ENCODE measurements at places on chromosomes 12 and 14. TPM values are rescaled to one million over a fixed set of nuclear protein-coding genes. Genes with fewer than 3 reads are reported as not detected.

The TMBIM4 gene
- total RNA-seq = 115 TPM

- no peak for DNase-seq
These were observed 115.2 kb upstream of the PELI2 start for GRCh38 chr14:56002876-56003625.

- DNase-seq = peak; percentile 52
These were observed 20.5 kb downstream of the RAP1B start for GRCh38 chr12:68631227-68631626.

The INSM2 gene
- not detected for total RNA-seq

The CATSPERB gene
- not detected for total RNA-seq

The TMEM121 gene
- 6.7 TPM for total RNA-seq

DNA sequence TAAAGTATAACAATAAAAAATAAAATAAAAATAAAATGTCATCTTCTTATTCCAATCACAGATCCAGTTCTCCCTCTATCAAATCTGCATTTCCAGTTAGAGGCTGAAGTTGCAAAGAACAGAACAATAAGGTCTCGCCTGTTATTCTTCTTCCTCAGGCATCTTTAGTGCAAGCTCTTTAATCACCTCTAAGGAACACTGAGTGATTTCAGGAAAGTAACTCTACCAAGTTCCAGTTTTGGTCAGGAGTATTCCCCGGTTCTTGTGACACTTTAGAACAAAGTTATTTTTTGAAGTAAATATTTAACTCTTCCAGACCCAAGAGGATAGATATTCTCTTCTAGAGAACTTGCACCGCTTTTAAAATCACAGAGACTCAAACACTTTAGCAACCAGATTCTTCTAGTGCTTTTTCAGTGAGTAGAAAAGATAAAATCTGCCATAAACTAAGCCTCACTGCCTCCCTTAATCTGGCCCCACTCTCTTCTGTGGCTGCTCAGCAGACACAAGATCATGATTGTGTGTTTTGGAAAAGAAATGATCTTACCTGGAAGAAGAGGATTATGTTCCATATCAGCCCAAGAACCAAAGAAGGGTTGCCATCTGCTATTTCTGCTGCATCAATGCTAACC, 57.9 kb upstream of the DICER1 start:
- no peak for DNase-seq

DNA sequence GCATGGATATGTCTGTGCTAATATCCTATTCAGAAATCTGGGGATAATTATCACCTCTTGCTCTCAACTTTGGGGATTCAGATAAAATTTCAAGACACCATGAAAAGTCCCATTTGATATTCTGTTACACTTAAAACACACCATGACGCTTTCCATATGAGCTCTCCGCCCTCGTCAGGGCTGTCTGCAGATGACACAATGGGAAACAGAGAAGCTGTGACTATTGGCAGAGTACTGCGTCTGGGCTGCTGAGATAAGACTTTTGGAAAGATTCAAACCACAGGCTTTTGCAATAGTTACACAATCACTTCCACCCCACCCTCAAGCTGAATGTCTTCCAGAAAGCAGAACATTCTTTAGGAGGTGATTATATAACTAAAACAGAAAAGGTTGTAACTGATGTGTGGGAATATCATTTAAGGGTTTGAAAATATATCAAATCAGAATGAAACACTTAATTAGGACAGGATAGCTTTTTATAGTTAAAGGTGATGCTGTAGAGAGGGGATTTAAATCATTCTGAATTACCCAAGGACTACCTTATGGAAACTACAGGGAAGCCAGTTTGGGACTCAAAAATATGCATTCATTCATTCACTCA, 75.3 kb upstream of the TMPO start:
- peak; percentile 99 for DNase-seq
